Renal cortical epithelial cell (primary cell): ENCODE measurements at places on chromosomes 1 and 21.

- DNase-seq, result peak; percentile 51
Measured at GRCh38 chr1:61004262-61005003, 77.9 kb upstream of the NFIA start.

DNA sequence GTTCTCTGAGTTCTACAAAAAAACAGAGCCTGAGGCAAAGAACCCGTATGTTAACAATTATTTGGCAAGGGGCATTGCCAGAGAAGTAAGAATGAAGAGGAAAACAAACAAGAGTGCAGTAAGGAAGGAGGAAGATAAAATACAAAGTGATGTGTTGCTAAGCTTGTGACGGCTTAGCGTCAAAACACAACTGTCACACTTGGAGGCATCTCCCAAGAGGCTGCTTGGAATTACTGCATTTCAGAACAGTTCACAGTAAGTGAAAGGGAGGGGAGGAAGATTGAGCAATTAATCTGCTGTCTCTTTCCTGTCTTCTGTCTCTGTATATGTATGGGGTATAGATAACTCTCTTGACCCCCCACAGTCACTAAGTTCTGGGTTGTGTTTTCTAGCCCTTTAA lies 1017.0 kb upstream of the TMPRSS15 start:
- no peak for DNase-seq

DNA sequence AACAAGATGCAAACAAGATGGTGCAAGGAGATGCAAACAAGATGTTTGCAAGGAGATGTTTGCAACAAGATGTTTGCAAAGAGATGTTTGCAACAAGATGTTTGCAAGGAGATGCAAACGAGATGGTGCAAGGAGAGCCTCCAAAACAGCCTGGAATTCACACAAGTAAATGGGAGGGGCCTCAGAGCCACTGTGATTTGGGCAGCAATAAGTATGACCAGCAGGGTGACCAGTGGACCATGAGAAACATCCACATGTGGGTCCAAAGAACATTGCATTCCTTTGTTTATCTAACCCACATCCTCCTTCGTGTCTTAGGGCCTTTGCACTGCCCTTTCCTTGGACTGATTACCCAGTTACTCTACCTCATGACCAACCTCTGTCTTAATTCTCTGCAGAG lies 162.9 kb downstream of the PLPP3 start:
- DNase-seq, result peak; percentile 68

GRCh38 chr1:113660088-113660487 lies 99.2 kb downstream of the PHTF1 start:
- DNase-seq, result no peak

DNA sequence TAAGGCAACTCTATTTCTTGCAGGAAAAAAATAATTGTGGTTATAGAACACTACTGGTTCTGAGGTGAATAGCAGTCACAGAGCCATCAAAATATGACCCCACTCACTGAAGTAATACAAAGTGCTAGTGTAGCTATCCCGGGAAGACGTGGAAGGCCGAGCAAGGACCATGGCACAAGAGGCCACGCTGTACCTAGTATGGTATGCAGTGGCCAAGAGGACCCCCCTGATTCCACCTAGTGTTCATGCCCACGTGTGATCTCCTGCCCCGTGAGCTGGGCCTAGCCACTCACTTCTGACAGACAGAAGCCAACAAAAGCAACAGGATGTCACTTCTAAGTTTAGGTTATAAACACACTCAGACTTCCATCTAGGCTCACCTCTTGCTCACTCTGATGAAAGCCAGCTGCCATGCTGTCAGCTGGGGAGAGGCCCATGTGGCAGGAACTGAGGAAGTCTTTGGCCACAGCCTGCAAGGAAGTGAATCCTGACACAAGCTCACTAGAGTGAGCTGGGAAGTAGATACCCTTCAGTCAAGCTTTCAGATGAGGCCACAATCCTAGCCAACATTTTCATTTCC lies 21.7 kb upstream of the LSS start:
- no peak for DNase-seq

- DNase-seq, result no peak
Measured at GRCh38 chr1:27297903-27298302, 24.1 kb upstream of the TMEM222 start.

GRCh38 chr1:157226739-157227138 lies 88.5 kb upstream of the ETV3 start:
- peak; percentile 62 for DNase-seq

GRCh38 chr1:240652549-240652948 lies 40.6 kb upstream of the GREM2 start:
- no peak for DNase-seq

- DNase-seq, result no peak
Measured at GRCh38 chr1:16124377-16125087, 31.3 kb downstream of the EPHA2 start.

DNA sequence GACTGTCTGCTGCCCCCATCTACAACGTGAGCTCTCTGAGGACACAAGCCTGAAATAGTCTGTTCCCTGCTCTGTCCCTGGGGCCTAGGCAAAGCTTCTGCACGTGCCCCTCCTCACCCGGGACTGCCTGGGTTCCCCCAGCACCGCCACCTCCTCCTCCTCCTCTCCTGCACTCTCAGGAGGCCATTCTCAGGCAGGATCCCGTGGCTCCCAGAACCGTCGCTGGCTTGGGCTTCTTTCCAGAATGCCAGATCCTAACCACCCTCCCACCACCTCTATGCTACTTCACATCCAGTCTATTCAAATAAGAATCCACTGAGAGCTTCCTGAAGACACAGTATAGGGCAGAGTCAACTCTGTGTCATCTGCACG lies 11.2 kb downstream of the NPHP4 start:
- no peak for DNase-seq

DNA sequence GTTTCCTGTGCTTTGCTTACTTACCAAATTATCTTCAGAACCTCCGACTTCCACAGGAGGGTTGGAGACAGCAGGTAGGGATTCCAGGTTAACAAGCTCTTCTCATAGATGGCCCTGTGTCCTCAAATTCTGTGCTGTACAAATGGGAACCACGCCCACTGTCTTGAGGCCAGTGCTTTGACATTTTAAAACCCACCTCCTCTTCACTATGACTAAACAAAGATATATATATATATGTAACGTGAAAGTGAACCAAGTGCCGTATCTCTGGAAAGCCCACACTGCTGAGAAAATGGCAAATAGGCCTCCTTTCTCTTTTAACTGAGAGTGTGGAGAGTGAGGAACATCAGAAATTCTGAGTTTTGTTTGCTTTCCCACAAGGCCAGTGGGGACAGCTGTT lies 99.6 kb downstream of the ZBTB18 start:
- DNase-seq, result no peak

GRCh38 chr1:201295861-201296260 lies 12.6 kb downstream of the PKP1 start:
- peak; percentile 65 for DNase-seq

- peak; percentile 90 for DNase-seq
Measured at GRCh38 chr1:231460614-231461013, 38.5 kb upstream of the EGLN1 start.

DNA sequence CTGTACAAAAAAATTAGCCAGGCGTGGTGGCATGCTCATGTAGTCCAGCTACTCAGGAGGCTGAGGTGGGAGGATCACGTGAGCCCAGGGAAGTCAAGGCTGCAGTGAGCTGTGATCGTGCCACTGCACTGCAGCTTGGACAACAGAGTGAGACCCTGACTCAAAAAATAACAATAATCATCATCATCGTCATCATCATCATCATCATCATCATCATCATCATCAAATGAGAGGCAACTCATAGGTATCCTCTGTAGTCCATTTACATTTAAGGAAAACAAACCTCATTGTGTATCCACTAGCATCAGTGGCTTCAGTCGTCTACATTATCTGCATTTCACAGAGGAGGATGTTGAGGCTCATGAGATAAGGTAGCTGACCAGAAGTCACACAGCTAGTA lies 68.8 kb upstream of the SELENON start:
- no peak for DNase-seq

DNA sequence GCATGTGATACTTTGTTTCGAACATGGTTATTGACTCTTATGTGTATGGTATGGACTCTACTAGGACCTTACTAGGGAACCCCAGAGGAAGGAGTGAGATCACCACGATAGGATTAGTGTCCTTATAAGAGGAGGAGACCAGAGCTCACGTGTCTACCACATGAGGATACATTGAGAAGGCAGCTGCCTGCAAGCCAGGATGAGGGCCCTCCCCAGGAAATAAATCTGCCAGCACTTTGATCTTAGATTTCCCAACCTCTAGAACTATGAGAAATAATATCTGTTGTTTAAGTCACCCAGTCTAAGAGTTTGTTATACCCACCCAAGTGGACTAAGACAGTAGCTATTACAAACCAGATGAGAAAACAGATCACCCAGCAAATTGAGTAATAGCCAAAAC lies 559.3 kb upstream of the USP24 start:
- no peak for DNase-seq

- peak; percentile 96 for DNase-seq
Measured at GRCh38 chr1:8078176-8078671, 52.1 kb upstream of the ERRFI1 start.

GRCh38 chr1:175208773-175209492 lies 16.4 kb upstream of the KIAA0040 start:
- DNase-seq, result no peak

- DNase-seq, result peak; percentile 64
Measured at GRCh38 chr1:201538612-201539551, at the start of gene NAV1. NAV1 (plus strand) TSS chr1:201539127; CDS start chr1:201622885, 83,758 bp downstream.

- no peak for DNase-seq
Measured at GRCh38 chr1:88917321-88918025, 26.1 kb upstream of the GTF2B start.

DNA sequence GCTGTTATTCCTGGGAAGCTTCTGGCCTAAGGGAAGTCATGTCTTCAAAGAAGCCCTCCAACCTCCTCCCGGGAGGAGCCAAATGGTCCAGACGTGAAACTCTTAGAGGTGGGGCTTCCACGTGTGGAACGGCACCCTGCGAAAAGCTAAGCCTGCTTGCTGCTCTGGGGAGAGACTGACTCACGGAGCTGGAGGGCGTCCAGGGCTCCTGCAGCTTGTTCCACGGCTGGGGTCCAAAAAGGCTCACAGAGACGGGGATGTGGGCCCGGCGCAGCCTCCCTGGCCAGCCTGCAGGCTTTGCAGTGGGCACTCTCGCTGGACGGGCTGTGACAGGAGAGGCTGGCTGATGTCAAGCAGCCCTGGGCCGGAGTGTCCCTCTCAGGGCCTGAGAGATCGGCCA lies 105.1 kb downstream of the COLGALT2 start:
- DNase-seq, result no peak

DNA sequence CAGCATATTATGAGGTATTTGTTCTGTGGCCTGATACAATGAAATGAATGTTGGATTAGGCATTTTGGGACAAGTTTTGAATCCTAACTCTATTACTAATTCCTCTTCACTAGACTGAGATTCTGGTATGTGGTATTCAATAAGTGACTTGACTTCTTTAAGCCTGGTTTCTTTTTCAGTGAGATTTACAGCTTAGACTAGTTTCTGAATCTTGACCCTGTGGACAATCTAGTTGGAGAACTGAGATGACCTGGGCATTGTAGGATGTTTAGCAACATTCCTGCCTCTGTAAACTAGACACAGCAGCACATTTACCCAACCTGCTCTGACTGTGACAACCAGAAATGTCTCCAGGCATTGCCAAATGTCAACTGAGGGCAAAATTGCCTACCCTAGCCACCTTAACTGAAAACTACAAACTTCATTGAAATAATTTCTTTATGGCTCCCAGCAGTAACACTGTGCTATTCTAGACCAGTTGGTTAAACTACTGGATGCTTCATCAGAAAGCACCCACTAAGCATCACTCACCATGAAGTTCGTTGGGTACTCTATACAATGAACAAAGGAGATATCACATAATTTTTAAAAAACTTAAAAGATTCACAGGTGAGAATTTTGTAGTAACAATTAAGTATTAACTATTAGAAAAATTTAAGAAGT lies 16.8 kb downstream of the PTPRC start:
- peak; percentile 88 for DNase-seq

DNA sequence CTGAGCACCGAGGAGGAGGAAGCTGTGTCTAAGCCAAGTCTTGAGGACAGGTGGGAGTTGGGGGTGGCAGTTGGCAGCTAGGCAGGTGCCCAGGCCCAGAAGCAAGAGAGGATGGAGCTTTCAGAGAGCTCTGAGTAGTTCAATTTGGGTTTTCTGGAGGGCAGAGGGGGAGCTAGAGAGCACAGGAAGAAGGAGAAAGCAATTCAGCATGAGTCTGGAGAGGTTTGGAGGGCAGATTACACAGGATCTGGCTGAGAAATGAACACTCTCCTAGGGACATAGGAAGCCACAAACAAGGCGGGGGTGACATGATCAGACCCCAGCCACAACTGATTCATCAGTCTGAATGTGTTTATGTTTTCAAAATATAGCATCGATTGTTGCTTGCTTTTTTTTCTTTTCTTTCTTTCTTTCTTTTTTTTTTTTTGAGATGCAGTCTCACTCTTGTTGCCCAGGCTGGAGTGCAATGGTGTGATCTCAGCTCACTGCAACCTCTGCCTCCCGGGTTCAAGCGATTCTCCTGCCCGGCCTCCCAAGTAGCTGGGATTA lies 23.8 kb downstream of the PTPRF start:
- DNase-seq, result peak; percentile 53

- DNase-seq, result no peak
Measured at GRCh38 chr21:26583769-26584168, 10.7 kb upstream of the CYYR1 start.

GRCh38 chr1:222792744-222793143 lies 22.1 kb upstream of the DISP1 start:
- peak; percentile 32 for DNase-seq

DNA sequence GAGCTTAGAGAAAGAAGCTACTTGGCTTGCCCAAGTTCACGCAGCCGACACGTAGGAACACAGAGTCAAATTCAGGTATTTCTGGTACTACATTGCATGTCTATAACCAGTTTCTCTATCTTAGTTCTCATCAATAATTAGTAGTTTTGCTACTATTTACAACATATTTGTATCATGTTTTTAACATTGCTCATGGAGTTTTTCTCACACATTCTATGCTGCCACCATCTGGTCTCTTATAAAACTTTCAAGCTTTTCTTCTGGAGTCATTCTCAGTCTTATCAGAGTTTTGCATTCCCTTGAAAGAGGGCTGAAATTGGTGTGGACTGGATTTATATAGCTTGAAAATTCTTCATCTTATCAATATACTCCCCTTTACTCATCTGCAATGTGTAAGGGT lies 118.8 kb upstream of the PALMD start:
- DNase-seq, result peak; percentile 32

DNA sequence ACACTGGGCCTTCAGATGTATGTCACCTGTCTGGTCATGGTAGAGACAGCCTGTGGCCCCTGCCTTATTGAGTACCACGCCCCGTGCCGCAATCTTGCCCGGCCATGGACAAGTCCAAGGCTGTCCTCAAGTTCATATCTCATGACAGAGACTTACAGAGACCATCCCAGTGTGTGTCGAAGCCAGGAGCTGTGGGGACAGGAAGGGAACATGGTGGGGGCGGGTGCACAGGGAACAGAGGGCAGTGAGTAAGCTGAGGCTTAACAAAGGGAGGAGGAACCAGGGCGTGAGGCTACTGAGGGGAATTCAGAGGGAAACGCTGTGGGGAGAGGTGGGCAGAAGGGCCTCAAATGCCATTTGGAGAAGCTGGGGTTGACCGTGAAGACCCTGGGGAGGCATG lies 75.8 kb downstream of the ALPL start:
- DNase-seq, result no peak

DNA sequence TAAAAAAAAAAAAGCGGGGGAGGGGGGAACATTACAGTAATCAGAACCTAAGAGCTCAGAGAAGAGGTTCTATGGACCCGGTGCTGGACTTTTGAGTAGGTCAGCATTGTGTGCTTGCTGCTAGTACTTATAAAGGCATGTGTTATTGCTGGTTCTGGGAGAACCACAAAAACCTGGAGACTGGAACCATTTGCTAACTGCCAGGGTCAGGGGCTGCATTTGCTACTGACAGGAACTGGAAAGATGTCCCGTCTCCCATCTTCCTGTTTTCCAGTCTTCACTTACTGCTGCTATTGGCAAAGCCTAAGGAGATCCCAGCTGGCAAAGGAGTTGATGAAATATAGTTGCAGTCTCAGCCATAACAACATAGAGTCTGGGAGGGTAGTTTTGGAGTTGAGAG lies 4.3 kb downstream of the RNF2 start:
- DNase-seq, result no peak
